ENCODE measurements at places on chromosomes 11 and 22.

DNA sequence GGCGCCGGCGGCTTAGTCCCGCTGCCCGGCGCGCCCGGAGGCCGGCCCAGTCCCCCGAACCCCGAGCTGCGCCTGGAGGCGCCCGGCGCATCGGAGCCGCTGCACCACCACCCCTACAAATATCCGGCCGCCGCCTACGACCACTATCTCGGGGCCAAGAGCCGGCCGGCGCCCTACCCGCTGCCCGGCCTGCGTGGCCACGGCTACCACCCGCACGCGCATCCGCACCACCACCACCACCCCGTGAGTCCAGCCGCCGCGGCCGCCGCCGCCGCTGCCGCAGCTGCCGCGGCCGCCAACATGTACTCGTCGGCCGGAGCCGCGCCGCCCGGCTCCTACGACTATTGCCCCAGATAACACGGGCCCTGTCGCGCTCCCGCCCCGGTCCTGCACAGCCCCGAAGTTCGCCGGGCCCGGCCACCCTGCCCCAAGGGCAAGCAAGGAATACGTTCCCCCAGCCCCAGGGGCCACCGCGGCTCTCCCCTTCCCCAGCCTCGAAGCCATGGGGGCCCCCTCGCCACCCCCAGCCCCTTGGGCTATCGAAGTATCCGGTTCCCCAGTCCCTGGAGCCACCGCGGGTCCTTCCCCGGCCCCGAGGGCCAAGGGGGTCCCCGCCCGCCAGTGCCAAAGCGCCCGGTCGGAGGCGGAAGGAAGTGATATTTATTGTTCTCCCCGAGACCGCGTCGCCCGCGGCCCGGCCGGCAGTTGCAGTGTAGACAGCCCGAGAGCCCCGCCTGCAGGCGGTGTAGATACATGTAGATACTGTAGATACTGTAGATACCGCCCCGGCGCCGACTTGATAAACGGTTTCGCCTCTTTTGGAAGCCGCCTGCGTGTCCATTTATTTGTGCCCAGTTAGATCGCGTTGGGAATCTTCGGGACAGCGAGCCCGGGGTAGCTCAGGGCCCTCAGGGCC is 6.2 kb downstream of the TBX1 start:
- DNase-seq: peak; percentile 91

- DNase-seq: no peak
These were observed 89.1 kb upstream of the NNMT start for GRCh38 chr11:114207096-114207495.

GRCh38 chr11:99333621-99334020 is 312.9 kb downstream of the CNTN5 start:
- no peak for DNase-seq

DNA sequence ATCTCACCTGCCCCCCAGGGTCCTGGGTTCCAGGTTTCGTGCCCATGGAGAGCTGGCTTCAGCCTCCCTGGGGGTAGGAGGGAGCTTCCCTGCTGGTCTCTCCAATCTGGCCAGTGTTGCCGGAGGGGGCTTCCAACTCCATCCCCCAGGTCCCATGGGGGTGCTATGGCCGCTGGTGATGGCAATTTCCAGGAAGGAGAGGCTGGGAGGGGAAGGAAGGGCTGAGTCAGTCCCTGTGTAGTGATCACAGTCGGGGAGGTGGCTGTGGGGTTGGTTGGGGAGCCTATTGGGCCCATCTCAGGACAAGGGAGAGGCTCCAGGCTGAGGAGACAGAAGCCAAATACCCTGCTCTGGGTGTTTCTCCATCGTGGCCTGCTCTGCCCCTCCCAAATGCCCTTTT is 5.7 kb upstream of the CDC42EP2 start:
- DNase-seq: no peak

- peak; percentile 48 for DNase-seq
These were observed 72.5 kb upstream of the AMPD3 start for GRCh38 chr11:10382518-10382917.

DNA sequence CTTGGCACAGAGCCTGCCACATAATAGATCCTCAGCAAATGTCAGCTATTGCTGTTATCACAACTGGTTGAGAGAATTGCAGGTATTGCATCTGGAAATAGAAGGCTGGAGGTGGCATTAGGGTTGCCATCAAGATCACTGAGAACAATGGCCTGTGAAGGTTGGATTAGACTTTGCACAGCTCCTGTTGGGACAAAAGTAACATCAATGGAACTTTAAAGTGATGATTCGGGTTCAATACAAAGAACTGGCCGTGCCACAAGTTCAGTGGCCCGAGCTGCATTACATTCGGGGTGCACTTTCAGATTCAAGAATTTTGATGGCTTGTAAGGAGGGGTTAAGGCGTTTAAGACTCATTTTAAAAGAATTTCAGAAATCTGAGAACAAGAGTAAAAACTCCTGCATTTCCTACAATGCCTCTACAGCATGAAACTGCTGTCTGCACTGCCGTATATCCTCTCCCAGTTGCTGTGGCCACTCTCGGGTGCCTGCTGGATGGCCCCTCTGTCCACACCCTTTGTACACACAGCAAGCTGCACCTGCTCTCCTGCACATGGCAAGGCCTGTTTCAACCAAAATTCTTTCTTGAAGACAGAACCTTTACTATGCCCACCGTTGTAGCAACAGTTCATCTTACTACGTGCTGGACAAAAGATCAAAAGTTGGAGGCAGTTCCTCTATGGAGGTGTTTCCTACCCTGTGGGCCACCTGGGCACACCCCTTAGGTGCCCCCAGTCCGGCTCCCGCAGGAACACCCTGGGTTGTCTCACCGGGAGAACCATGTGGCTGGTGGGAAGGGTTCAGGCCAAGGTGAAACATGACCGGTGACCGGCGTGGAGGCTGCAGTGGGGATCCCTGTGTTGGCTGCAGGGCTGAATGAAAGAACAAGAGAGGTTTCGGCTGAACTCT is 17.5 kb upstream of the SHANK2 start:
- DNase-seq: no peak

- no peak for DNase-seq
These were observed 131.1 kb downstream of the LDLRAD3 start for GRCh38 chr11:36074941-36075431.

- DNase-seq: peak; percentile 47
These were observed 21.9 kb upstream of the QSER1 start for GRCh38 chr11:32870676-32871075.

- peak; percentile 39 for DNase-seq
These were observed 804 bp upstream of the CREBZF start for GRCh38 chr11:85665733-85666132.

- DNase-seq: no peak
These were observed 2.0 kb downstream of the ANO3 start for GRCh38 chr11:26333906-26334305.

- DNase-seq: no peak
These were observed 22.7 kb upstream of the PICALM start for GRCh38 chr11:86091566-86091965.

DNA sequence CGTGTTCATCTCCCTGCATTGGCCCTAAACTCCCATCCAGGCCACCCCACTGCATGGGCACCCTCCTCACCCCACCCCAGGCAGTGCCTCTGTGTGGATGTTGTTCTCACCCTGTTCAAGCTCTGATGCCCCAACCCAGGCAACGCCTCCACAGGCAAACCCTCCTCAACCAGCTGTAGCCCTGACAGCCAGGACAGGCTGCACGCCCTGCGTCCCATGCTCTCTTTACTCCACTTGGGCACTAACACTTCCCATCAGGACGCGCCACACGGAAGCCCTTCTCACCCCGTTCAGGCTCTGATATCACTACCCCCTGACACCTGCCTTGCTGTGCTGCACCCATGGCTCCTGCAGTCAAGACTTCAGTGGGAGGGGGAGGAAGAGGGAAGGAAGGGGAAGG is 47.9 kb downstream of the KCNJ1 start:
- DNase-seq: no peak

GRCh38 chr11:113241636-113242054 is 72.7 kb upstream of the TTC12 start:
- no peak for DNase-seq

- DNase-seq: no peak
These were observed 10.2 kb upstream of the CBX6 start for GRCh38 chr22:38881997-38882879.

GRCh38 chr11:10108915-10109680 is 184.9 kb downstream of the SBF2 start:
- DNase-seq: no peak

DNA sequence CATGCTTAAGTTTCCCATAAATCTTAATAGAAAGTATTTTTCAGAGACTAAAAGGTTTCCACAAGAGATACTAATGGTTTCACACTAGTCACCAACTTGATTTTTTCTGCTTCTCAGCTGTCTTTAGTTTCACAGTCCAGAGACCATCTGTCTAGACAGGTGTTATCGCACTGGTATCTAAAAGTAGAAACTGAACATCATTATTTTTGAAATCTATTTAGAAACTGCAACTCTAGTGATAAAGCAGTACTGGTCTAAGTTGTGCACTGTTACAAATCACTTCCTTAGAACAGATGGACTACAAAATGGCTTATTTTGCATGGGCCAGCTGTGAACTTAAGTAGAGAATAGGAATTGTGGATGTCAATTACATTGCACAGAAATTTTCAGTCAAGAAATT is 78.0 kb downstream of the CNTN5 start:
- no peak for DNase-seq

GRCh38 chr11:27228232-27228905 is 134.6 kb downstream of the CCDC34 start:
- no peak for DNase-seq

DNA sequence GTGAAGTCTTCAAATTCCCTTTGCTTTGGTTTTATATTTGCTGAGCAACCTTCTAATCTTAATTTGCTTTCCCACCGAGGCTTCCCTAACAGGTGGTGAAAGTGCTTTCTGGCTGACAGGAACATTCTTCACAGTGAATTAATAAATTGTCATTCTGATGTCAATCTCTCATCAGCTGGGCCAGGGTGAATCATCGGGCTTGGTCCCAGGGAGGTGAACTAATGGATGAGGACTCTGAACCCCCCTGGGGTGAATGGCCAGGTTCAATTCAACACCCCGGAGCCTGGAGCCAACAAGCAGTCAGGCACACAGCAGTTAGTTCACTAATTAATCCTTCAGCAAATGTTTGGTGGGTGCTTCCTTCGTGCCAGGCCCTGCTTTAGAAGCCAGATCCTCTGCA is 155.4 kb upstream of the PDGFD start:
- no peak for DNase-seq

DNA sequence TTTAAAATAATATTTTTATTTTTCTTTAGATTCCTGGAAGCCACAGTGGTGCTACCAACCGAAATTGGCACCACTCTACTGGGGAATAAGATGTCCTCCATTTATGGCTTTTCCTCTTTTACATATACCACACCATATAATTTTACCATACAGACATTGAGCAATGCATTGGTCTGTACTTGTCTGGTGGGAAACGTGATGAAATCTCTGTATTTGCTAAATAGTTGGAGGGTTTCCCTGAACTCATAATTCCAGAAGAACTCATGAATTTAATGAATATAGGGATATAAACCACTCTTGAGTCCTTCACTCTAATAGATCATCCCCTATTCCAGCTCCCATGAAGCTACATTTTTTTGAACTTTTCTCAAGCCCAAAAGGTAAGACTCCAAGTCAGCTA is 28.0 kb upstream of the MMP13 start:
- no peak for DNase-seq
